ENCODE measurements at places on chromosomes 12 and 14. TPM values are rescaled to one million over a fixed set of nuclear protein-coding genes. Genes with fewer than 3 reads are reported as not detected.

DNA sequence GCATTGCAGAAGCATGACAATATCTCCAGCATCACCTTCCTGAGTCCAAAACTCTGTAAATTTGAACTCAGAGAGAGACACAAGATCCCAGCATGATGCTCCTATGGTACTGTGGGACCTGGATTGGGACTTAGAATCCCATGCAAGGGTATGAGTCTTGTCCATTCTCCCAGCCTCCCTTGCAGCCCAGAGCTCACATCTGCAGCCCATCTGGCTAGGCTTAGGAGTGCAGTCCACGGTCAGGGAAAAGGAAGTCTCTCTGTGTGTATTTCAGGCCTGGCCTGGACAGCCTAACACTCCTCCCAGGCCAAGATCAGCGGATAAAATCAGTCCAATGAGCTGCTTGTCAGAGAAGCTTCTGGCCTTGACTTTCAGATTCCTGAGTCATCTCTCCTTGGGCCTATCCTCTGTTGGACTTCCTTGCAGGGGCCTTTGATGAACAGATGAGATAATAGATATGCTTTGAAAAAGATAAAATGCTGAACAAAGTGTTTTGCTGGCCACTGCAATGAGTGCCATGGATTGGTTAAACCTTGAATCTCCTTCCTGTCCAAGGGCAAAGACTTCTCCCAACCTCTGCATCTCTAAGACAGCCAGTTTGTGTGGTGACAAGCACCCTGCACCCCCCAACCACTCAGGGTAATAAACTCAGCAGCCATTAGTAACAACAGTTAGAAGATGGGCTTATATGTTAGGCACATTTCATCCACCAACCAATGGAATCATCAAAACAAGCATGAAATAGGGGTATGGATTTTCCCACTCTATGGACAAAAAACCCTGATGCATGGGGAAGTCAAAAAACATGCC, 412.8 kb upstream of the TBX3 start:
- DNase-seq: no peak

DNA sequence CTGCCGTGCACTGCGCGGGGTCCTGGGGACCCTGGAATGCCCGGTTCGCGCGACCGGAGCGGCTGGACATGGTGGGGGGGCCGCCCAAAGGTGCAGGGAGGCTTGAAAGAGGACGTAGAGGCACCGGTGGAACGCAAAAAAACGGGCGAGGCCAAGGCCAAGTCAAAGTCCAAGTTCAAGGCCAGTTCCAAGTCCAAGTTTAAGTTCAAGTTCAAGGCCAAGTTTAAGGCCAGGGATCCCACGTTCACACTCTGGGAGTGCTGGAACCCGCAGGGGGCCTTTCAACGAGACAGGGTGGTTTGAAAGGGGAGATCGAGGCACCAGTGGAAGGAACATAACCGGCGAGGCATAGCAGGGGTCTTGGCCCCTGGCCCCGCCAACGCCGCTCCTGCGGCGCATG, 317.6 kb downstream of the ALG10 start:
- no peak for DNase-seq

NUDT4 gene
- 77.5 TPM for polyA plus RNA-seq

MARCHF9 gene
- polyA plus RNA-seq: 32.5 TPM

CCDC196 gene
- 1.2 TPM for polyA plus RNA-seq

DNA sequence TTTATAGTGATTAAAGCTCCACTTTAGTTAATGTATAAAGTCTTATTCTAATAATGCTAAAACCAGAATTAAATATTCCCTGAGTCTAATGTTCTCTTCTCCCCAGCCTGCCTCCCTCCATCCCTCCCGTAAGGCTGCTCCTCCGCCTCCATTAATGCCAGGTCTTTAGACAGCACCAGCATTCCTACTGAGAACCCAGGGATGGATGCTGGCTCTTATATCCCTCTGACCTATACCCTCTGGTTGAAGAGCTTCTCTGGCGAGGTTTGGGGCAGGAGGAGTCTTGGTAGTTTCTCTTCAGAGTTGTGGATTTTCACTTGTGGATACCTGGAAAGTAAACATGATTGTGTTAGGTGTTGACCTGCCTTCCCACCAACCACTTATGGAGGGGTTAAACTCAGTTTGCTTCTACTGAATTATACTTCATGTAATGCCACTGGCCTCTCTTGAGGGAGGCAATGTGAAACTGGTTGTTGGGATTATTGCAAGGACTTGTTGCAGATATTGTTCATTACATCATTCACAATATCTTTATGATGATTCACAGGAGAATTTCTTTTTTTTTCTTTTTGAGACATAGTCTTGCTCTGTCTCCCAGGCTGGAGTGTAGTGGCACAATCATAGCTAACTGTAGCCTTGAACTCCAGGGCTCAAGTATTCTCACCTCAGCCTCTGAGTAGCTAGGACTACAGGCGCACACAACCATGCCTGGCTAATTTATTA, 11.1 kb upstream of the SMAGP start:
- DNase-seq: no peak

DPY19L2 gene
- polyA plus RNA-seq: 13.8 TPM

- no peak for DNase-seq
These were observed 353.9 kb downstream of the PCNX1 start for GRCh38 chr14:71261206-71261605.

- DNase-seq: no peak
These were observed 15.6 kb upstream of the CACNA2D4 start for GRCh38 chr12:1934068-1934467.

GRCh38 chr12:85829391-85829790, 6.8 kb downstream of the RASSF9 start:
- DNase-seq: no peak

DNA sequence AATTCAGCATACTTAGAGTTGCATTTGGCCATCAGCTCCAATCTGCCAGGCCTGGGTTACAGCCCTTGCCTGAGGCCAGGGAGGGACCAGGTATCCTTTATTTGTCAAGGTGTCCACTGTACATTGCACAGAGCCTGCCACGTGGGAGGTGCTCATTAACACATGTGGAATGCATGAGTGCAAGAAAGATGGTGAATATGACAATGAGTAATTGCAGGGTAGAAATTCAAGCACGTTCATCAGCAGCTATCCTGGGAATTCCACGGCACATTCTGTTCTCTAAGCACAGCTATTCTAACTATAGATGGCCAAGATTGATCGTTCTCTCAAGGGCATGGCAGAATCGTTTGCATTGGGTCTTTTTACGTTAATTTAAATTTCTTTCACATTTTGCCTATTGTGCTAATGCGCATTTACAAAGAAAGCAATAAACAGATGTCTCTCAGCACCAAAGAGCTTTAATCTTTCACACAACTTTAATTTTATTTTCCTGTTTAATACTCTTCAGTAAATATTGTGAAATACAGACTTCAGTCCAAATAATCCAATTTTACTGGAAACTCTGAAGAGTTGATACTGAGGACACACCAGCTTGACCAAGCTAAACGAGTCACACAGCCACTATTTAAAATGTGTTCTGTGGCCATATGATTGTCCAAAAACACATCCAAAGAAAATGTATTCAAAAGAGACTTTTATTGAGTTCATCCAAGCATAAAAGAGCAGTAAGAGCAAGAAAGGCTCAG, 1025.7 kb upstream of the TMEM132C start:
- no peak for DNase-seq

- DNase-seq: no peak
These were observed 126.0 kb upstream of the PARP11 start for GRCh38 chr12:3998968-3999792.

SLC5A8 gene
- 0.07 TPM for polyA plus RNA-seq

DNA sequence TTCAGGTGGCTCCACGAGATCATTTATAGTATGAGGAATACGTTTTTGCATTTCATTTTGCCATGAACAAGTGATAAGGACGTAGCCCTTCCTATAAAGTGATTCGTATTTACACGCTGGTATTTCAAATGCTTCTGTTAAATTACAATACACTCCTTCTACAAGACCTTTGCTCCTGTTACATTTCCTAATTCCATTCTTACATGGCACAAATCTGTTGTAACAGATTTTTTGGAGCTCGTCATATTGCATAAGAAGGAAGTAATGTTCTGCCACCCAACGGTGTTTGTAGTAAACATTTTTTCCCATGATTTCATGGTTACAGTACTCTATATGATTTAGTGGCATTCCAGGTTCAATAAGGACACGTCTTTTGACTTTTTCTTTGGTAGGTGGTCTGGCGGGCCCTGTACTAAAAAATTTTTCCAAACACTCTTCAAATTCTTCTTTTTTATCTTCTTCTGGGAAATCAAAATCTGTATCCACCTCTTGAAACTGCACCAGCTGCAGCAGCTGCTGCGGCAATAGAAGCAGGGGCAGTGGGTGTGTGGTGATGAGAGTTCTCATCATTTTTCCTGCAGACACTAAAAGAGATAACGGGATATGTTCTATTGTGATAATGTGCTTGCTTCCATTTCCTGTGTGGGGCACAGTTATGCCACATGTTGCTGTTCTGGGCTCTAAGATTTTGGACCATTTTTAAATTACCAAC, 4.2 kb downstream of the RNASE9 start:
- DNase-seq: no peak

GRCh38 chr12:30687265-30687986, 8.2 kb downstream of the IPO8 start:
- DNase-seq: no peak

- no peak for DNase-seq
These were observed 112.6 kb upstream of the DYRK2 start for GRCh38 chr12:67535971-67536370.

DNA sequence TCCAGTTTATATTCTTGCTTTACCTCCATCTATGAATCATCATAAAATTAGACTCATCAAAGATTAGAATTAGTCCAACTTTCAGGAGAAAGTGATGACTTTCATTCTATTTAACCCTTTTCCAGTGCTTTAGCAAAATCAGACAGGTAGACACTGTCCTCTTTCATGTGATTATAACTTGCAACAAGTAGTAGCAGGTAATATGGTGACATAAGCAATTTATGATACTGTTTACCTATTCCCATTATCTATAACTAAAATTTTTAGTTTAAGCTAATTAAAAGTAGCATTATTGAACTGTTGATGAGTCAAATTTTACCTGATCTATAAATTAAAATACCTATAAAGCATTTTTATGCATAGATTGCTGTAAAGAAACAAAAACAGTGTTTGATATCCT, 351.6 kb downstream of the SEC23A start:
- no peak for DNase-seq

DNA sequence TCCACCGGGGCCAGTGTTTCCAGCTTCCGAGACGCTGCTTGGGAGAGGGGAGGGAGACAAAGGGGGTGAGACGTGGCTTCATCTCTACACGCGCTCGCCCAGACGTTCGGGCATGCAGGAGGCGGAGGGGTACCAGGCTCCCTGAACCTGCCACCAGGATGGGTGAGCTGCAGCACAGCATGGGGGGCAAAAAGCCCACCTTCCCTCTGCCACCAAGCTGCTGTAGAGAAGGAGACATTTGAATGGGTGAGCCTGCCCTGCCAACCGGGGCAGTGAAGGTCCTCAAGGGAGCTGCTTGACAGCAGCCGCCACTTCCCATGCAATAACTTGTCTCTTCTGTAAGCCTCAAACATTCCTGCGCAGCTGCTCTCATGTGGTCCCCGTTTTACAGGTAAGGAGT, 78.4 kb upstream of the DICER1 start:
- DNase-seq: no peak

DNA sequence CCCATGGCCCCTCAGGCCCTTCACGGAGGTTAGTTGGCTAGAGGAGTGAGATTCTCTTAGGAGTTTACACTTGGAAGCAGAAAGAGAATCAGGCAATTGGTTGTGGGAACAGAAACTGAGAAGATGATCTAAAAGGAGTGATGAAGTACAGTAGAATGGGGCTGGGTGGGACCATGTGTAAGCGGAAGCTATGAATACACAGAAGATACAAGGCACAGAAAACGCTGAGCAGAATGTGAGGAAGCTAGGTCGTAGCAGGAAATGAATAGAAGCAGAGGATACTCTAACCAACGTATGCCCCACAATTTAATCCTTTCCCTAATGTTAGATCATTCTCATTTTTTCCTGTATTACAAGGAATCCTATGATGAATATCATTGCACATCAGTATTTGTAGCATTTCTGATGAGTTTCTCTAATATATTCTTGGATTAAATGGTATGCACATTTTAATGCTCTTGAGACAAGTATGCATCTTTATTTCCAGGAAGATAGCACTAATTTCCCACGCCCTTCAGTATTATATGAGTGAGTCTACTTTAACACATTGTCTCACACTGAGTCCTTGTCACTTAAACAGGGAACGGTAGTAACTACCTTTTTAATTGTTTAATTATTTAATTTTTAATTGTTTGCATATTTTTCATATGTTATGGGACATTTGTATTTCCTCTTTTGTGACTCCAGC, 273.2 kb downstream of the APAF1 start:
- no peak for DNase-seq

KRT83 gene
- polyA plus RNA-seq: not detected

GRCh38 chr12:24797901-24798300, 151.0 kb downstream of the BCAT1 start:
- no peak for DNase-seq

DNA sequence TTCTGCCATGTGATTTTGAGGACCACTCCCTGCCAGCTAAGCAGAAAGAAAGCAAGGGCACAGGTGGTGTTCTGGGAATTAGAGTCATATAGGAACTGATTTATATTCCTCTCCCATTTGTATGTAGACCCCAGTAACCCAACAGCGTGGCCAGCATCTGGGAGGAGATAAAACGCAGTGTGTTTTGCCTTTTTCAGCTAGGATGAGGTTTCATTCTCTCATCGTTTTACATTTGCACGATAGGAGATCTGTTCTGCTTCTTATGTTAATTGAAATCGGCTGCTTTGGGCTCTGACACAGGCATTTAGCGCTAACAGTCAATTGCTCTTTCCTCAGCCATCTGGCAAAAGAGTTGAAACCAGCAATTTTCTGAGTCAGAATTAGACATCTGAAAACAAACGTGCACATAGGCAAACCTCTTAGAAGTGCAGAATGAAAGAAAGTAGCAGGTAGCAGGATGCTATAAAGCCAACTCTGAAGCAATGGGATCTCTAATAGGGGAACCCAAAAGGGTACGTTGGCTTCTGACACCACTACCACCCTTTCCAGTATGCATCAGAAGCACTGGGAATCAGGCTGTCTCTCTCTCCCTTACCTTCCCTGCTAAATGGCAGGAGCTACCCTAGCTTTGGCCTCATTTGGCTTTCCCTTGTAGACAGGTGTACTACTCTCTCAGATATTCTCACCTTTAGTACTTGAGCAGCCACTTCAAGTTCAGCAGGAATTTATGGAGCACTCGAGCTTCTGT, 219.1 kb downstream of the PHLDA1 start:
- DNase-seq: no peak

GRCh38 chr12:47828008-47828975, 8.6 kb upstream of the HDAC7 start:
- DNase-seq: no peak

GRCh38 chr12:126663304-126664094, 1598.3 kb downstream of the AACS start:
- no peak for DNase-seq

GRCh38 chr12:117098361-117099217, 627 bp downstream of the TESC start:
- peak; percentile 80 for DNase-seq

Measured in pancreas (tissue), 10 donors.